ENCODE measurements at places on chromosomes 16 and 17.

- DNase-seq: no peak
These were observed 18.4 kb upstream of the ITGA3 start for GRCh38 chr17:50037321-50038107.

- no peak for DNase-seq
These were observed 2.4 kb downstream of the CCL2 start for GRCh38 chr17:34257299-34257985.

- no peak for DNase-seq
These were observed 931.9 kb upstream of the SOX9 start for GRCh38 chr17:71188811-71189492.

GRCh38 chr17:64437944-64438525 lies 10.9 kb upstream of the MILR1 start:
- no peak for DNase-seq

- DNase-seq: no peak
These were observed 700.3 kb downstream of the MAF start for GRCh38 chr16:78900044-78900811.

GRCh38 chr16:559411-560203 lies 587 bp upstream of the PRR35 start:
- no peak for DNase-seq

GRCh38 chr16:15650698-15651171 lies 690 bp downstream of the NDE1 start:
- no peak for DNase-seq

GRCh38 chr17:83036193-83036592 lies 43.2 kb upstream of the METRNL start:
- no peak for DNase-seq

DNA sequence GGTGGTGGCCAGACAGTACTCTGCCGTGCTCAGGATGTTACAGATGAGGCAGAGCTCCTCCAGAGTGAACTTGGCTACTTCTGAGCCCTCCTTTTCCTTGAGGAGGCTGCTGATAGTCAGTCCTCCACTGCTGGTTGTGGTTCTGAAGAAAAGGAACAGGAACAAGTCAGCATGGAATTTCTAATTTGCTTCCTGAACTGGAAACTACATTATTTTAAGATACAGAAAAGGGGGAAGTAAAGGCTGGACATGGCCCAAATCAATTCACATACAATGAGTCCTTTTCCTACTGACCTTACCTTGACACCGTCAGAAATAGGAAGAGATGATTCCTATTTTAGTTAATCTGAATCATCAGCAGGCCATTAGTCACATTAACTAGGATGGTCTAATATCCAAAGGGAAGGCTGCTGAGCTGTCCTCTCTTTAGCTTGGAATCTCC lies 154.2 kb downstream of the VPS53 start:
- DNase-seq: no peak

DNA sequence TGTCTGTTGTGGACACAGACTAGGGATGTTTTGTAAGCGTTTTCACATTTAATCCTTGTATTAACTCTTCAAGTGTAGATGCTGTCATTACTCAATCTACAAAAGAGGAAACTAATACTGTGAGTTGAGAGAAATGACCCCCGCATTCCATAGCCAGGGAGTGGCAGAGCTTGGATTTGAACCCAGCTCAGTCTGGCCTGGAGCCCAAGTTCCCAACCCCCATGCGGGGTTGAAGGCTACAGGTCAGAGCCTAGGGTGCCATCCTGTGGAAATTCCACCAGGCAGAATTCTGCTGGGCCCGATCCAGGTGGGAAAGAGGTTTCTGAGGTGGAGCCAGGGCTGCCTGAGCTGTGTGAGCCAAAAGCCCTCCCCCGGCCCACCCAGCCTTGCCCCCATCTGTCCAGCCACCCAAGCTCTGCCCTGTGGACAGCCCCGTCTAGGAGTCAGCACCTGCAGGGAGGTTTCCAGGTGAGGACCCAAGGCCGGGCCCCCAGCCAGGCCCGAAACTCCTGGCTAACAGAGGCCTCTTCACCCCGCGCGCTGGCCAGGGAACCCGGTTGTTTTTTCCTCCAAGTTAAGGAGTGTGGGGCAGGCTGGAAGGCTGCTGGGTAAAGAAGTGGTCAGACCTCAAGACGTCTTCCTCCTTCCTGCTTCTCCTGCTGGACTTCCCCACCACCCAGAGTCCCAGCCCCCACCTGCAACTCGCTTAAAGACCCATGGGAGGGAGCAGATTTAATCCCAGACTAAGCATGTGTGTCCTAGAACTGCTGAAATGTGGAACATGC lies 5.7 kb downstream of the MMP15 start:
- DNase-seq: no peak

DNA sequence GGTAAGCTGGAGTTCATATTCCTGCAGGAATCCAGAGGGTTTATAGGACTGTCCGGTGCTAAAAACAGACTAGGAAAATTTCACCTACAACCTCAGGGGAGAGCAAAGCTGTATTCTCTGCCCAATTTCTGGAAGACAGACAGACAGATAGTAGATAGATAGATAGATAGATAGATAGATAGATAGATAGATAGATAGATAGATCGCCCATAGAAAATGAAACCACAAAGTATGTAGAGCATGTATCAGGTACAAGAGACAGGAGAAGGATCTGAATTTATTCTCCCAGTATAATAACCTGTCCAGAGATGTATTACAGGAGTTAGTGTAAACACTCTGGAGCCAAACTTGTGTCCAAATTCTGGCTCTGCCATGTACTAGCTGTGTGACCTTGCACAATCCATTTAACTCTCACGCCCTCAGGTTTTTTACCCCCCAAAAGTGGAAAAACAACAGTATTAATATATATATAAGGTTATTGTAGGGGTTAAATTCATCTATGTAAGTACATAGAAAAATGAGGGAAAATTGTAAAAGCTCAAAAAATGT lies 2.1 kb upstream of the ABCA6 start:
- DNase-seq: no peak

DNA sequence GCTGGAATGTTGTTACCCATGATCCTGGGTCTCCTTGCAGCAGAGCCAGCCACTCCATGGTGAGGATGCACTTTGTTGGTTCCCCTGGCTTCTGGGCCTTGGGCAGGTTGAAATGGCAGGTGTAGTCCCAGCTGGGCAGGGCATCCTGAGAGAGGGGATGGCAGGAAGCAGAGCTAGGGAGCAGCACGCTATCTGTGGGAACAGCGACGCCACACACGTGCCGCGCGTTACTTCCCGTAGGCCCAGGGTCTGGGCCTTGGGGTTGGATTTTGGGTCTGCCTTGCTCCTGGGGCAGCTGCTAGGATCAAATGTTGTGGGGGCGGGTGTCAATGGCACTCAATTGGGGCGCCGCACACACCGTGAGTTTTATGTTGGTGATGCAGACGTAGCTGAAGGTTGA lies 368.0 kb downstream of the CPPED1 start:
- no peak for DNase-seq

DNA sequence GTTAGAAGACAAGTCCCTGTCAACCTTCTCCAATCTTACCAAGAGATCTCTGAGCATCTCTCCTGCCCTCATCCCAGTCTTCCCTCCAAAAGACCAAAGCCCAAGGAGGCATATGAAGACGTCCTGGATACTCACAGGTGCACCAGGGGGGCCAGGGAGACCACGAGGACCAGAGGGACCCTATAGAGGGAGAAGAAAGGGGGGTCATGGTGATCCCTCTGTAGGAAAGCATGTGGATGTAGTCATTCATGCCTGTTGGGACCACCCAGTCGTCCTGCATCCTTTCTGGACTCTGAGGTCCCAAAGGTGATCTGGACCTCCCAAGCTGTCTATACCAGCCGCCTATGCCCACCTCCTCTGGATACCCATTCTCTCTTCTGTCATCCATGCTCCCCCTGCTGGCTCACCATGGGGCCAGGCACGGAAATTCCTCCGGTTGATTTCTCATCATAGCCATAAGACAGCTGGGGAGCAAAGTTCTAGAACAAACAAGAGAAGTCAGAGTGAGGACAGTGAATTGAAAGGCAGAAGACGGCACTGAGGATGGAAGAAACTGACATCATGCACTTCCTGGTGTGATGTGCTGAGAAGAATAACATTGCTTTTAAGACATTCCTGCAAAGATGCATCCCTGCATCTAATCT lies 3.3 kb downstream of the COL1A1 start:
- no peak for DNase-seq

GRCh38 chr17:57810721-57811637 lies 38.9 kb downstream of the MRPS23 start:
- DNase-seq: no peak

- DNase-seq: no peak
These were observed 65.5 kb upstream of the CREBBP start for GRCh38 chr16:3945751-3946603.

DNA sequence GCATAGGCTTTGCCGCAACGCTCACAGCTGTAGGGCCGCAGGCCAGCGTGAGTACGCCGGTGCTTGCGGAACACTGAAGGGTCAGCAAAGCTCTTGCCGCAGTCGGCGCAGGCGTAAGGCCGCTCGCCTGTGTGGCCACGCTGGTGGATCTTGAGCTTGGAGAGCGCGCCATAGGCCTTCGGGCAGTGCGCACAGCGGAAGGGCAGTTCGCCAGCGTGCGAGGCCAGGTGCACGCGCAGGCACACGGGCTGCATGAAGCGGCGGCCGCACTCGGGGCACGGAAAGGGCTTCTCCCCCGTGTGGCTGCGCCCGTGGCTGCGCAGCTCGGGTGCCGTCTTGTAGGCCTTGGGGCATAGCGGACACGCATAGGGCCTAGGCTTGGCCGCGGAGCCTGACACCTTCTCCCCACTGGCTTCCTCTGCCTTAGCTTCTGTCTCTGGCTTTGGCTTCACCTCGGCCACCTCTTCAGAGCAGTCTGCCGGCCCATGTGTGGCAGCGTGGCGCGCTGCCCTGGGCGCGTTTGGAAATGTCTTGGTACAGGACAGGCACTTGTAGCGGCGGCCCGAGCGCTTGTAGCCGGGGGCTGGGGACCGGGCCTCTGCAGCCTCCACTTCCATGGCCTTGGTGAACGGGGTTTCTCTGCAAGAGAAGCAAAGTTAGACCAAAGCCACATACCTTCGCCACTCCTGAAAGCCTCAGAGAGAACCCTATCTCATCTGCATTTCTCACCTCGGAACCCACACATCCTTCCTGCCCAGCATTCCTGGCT lies 10.0 kb downstream of the ZNF668 start:
- no peak for DNase-seq

GRCh38 chr17:55434721-55435120 lies 13.1 kb upstream of the MMD start:
- DNase-seq: no peak

DNA sequence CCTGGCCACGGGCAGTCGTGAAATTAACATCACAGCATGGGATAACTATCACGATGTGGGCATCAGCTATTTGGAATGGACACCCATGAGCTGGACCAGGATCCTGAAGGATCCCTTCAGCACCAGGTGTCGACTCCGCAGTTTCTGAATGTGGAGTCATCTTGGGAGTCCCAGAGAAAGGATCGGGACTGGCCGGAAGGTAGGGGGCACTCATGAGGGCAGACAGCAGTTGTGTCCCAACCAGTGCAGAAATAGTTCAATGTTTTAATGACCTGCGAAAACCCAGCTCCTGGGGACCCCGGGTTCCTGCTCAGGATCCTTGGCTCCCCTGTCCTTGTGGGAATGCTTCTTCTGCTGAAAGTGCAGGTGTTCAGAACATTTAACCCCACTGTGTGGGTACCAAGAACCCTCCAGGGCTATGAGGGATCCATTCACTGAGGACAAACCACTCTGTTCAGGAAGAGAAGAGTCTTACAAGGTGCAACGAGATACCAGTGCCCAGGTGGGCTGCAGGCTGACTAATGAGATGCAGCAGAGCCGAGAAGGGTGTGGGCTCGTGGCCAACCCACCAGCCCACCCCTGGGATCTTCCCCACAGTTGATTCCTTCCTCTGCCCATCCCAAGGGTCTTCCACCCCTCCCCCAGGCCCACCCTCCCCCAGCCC lies 154.8 kb downstream of the SALL1 start:
- DNase-seq: no peak

Data from GM12892 (cell line).